HTR-8/SVneo (cell line): ENCODE measurements at places on chromosomes 1 and 21.

GRCh38 chr1:175116210-175116798 is 48.7 kb downstream of the TNN start:
- no peak for DNase-seq

GRCh38 chr21:43734928-43735229 is 15.9 kb downstream of the PDXK start:
- DNase-seq, result no peak

GRCh38 chr1:242162140-242162539 is 163.2 kb upstream of the MAP1LC3C start:
- no peak for DNase-seq

DNA sequence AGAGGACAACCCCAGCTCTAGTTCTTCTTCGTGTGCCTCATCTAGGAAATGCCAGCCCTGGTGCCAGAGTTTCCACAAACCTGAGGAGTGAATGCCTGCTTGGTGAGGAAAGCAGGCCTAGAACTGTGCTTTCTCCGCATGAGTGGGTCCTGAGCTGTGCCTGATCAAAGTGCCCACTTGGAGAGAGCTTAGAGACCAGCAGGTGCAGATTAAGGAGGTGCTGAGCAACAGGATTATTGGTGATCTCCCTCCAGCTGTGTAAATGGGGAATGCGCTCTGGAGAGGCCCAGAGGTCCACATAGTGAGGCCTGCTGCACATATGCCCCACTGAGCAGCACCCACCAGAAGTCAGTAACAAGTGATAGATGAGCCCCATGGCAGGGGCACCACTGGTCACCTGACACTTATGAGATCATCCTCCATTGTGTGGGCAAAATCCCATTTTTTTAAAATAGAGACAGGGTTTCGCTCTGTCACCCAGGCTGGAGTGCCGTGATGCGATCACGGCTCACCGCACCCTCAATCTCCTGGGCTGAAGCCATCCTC is 127.2 kb upstream of the ZC3H12A start:
- no peak for DNase-seq

DNA sequence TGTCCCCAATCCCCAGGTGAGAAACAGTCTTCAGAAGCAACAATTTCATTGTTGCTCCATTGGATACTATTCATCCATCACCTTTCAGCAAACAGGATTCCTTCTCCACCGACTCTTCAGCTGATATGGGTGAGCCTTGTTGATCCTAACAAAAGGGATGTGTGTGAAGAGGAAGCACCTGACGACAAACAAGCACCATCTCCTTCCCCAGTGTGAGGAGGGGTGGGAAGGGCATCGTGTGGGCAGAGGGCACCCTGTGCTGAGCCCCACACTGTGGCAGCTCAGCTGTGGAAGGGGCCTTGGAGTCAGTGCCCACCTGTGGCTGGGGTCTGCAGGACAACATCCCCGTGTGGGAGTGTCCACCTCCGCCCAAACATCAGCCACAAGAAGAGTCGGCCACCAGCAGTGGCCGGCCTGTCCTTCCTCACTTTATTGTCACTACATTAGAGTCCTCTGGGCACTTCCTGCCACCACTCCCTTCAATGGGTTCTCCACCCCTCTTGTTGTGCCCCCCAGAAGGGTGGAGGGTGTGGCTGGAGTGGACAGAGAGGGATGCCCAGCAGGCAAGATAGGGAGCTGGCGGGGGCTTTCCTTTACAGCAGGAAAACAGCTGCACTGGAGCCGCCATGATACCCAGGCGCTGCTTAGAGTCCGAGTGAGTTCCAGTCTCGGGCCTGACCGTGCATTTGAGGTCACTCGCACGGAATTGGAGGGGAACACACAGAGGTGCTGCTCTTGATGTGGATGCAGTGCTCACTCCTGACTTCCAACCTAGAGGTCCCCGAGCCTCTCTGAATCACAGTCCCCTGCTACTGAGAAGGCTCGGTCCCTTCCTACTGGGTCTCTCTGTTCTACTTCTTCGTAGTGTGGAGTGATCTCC is 40.9 kb downstream of the VPS26C start:
- DNase-seq, result no peak

DNA sequence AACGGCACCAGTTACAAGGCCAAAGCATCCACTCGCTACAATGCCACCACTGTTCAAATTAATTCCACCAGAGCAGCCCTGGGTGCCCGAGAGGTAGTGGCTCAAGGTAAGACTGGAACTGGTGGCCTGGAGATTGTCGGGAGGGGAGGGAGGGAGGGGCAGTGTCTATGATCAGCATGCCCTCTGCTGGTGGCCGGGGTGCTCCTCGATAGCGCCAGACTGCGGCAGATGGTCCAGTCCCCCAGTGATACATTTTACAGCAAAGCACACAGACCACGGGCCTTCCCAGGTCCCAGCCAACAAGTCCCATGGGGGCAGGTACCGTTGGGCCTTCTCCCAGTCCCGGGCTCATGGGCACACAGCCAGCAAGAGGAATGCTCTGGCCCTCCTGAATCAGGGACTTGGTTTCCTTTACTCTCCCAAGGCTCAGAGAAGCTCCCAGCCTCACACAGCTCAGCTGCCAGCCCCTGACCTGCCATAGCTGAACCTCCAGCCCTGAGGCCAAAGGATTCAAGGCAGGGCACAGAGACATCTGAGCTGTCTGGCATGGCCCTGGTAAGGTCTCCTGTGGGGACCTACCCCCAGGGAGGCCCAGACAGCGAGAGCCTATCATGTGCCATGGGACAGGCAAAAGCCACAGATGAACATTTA is 15.3 kb downstream of the ACOT7 start:
- no peak for DNase-seq

GRCh38 chr1:151990856-151991198 is 2.8 kb downstream of the S100A10 start:
- DNase-seq, result no peak

GRCh38 chr1:244974106-244974505 is 109.8 kb upstream of the HNRNPU start:
- no peak for DNase-seq

GRCh38 chr21:33058957-33059356 is 11.0 kb upstream of the OLIG1 start:
- no peak for DNase-seq

DNA sequence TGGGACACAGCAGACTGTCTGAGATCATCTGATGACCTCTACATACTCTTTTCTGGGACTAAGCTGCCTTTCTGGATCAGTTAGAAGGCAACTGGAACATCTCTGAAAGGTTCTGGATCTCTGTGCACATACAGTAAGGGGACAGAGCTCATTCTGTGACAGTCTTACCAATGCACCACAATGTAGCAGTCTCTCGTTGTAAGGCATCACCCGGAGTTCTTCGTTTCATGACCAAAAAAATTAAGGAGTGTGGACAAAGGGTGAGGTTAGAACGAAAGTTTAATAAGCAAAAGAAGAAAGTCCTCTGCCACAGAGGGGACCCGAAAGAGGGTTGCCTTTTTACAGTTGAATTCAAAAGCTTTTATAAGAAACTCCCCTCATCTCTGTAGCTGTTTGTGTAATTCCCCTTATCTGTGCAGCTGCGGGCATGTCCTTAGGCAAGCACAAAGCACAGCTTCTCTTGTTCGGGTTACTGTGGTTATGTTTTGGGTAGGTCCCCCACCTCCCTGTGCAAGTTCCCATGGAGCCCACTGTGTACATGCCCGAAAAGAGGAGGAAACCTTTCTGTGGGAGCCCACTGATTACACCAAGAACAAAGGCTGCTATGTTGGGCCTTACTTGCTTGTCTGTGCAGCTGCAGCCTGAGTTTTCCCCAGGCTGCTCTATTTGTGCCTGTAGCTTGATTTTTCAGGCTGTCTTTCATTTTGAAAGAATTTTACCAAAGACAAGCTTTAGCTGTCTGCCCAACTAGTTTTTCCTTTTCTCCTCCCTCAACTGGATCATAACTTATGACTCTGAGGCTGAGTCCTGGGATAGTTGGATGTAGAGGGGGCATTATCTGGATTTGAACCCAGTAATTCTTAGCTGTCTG is 53.1 kb upstream of the CACNA1E start:
- no peak for DNase-seq

DNA sequence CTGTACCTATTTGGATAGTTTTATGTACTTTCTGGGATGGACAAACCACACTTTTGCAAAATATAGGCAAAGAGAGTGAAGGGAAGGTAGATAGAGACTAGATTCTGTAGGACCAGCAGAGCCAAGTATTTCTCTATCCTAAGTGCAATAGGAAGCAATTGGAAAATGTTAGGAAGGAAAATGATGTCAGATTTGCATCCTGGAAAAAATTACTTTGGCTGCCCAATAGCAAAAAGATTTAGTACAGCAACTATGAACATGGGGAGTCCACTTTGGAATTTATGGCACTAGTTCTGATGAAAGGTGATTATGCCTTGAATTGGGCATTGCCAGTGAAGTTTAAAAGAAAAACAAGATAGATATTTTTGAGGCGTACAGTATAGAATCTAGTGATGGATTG is 50.7 kb upstream of the CACYBP start:
- no peak for DNase-seq

DNA sequence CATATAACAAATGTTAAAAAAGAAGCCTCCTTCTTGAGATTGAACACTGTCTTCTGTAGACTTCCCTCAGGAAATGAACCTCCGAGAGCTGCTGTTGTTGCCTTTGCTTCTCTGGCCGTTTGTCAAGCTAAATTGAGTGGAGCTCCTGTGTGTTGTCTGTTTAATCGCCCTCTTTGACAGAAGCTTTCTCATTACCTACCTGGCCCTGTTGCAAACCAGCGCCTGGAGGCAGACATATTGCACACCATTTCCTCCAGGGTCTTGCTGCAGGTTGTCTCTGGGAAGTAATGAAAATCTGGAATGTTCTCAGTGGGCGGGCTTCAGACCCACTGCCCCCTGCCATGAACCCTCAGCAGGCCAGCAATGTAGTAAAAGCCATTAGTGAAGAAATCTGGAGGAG is 83.3 kb downstream of the GABPA start:
- DNase-seq, result no peak

DNA sequence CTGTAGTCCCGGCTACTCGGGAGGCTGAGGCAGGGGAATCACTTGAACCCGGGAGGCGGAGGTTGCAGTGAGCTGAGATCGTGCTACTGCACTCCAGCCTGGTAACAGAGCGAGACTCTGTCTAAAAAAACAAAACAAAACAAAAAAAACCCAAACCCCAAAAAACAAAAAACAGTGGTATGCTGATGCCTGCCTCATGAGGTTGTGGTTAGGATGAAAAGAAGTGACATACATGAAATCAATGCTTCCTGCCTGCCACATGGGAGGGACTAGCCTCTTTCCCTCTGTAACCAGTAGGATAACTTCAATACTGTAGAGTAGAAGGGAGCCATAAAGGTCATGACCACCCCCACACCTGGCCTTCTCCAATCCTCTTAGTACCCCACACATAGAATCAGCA is 55.2 kb downstream of the TENT5C start:
- DNase-seq, result no peak

DNA sequence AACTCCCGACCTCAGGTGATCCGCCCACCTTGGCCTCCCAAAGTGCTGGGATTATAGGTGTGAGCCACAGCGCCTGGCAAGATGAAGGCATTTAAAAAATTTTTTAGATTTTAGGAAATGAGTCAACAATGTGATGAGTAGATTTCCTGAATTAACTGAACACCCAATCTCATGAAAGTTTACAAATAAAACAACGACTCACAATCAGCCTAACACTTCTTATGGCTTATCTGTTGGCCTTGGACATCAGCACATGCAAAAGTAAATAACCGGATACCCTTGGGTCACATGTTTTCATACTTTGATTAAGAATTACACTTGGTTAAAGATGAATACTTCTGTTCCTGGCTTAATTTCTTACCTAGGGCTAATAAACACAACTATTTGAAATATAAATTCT is 3.0 kb downstream of the GNG12 start:
- peak; percentile 11 for DNase-seq

GRCh38 chr1:17615959-17616358 is 76.5 kb downstream of the ARHGEF10L start:
- no peak for DNase-seq

- DNase-seq, result no peak
These were observed 4.0 kb downstream of the SLAMF8 start for GRCh38 chr1:159830722-159831121.

GRCh38 chr1:188154196-188154595 is 1325.4 kb downstream of the PLA2G4A start:
- DNase-seq, result no peak

GRCh38 chr1:161739865-161740566 is 9.6 kb upstream of the DUSP12 start:
- no peak for DNase-seq

DNA sequence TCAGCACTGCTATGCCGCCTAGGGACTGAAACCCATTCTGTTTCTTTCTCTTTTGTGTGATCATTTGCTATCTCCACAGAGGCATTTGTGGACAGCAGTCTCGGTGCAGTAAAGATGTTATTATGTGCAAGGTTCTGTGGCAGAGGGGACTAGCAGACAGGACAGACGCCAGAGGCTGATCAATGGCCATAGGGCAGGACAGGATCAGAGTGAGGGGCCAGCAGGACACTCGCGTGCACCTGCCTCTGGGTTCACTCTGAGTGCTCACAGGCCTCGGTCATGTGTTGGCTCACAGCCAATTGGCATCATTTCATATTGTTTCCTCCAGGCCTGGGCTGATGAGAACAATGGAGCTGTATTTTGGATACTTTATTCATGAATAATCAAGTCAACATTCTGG is 212.6 kb downstream of the TGFB2 start:
- no peak for DNase-seq

DNA sequence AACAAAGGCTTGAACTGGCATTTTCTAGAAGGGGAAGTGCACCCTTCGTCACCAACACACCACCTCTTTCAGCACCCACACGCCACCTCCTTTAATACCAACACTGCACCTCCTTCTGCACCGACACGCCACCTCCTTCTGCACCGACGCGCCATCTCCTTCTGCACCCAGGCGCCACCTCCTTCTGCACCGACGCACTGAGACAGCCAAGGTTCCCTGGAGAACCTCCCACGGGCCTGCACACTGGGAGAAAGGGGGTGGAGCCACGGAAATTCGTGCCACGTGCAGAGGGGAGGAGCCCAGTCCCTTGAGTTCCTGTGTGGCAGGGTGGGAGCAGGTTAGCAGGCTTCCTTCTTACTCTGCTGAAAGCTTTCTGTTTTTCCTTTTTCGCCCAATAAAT is 327.9 kb upstream of the C1orf174 start:
- no peak for DNase-seq
